ENCODE measurements at places on chromosomes 13 and 19.

DNA sequence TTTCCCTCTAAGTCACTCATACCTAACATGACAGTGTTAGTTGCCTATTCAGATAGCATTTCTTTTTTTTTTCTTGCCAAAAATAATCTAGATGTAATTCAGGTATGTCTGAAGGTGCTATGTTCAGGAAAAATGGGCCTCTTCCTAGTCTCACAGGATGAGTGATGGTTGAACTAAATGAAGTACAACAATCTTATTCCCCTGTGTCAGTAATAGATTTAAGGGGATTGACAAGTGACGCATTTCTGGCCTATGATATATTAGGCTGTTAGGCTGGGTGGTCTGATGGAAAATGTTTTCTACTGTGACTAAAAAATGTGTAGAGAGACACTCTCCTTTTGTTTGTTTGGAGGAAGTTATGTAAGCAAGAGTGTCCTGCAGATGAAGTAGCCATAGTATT lies 878.7 kb upstream of the SLITRK1 start:
- no peak for DNase-seq

GRCh38 chr19:8396563-8397203 lies 6.5 kb downstream of the RAB11B start:
- DNase-seq = peak; percentile 50

DNA sequence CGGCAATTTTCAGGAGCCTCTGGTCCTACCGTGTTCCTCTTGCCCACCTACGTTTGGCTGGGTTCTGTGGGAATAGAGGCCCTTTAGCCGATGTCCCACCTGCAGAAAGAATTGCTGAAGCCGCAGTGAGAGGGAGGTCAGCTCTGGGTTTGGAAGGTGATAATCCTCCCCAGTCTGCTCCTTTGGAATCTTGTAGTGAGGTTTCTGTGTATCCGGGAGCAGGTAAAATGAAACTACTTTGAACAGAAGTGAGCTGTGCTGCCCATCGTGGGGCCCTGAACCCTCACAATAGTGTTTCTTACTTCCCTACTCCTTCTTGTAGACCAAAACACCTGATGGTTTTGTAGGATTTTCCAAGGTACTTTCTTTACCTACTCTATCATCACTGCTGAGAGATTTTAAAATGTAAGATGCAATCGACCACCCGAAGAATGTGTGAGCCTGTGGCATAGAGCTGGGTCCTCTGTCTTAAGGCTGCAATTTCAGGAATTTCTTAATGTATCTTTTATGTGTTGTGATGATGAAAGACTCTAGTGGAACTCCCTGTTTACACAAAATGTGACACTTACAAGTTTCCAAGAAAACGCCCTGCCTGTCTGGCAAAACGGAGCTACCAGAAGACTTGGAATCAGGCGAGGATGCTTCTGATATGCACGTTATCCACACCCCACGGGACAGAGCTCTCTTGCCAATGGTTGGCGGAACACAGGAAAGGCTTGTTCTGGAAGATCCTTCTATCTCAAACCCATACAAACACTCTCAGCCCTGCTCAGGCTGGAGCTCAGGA lies 76.1 kb downstream of the RGCC start:
- DNase-seq = no peak

- no peak for DNase-seq
Measured at GRCh38 chr19:45103508-45104319, 10.7 kb downstream of the PPP1R37 start.

GRCh38 chr13:20185366-20186056 lies 7.2 kb downstream of the GJB2 start:
- DNase-seq = no peak

DNA sequence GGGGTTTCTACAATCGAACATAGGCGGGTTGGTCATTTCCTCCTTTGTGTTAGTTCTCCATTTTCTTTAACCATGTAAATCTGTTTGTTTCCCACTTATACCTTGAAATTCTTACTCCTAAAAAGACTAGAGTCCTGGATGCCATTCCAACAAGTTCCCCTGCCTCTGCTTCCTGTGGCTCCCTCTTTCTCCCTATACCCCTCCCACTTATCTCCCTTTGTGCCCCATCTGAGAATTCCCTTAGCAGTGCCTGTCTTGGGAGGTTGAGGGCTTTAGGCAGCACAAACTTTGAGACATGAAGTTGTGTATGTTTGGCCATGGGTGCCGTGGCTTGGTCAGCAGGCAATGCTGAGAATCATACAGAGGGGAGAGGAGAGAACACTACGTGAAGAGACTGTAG lies 176.4 kb downstream of the RGCC start:
- DNase-seq = no peak

- no peak for DNase-seq
Measured at GRCh38 chr13:26112843-26113242, 61.0 kb upstream of the SHISA2 start.

DNA sequence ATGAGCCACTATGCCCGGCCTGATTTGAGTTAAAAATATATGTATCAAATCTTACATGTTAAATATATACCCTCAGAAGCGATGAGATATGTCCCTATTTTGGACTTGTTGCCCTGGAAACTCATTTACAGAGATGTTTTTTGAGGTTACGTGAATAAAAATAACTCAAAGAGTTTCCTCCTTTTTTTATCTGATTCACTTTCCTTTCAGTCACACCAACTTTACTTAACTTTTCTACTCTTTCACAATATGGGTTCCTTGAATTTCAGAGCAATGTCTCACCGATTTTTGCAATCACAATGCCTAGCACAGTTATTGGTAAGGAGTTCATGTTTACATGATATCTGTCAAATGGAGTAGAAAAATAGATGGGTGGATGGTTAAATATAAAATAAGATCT lies 2.3 kb downstream of the OR7C2 start:
- DNase-seq = no peak

DNA sequence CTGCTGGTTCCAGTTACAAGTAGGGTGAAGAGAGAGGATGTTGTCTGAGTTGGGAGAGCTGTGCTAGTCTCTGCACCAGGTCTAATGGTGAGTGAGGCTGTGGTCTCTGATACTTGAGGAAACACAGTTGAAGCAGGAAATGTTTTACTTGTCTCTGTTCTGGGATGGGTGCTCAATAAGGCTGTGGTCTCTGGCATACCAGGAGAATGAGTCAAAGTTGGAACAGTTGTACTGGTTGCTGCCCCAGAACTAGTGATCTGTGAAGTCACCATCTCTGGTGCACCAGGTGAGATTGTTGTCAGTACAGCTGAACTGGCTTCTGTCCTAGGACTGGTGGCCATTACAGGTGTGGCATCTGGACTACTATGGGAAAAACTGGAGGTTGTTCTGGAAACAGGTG lies 74.7 kb downstream of the MUC16 start:
- no peak for DNase-seq

Data from activated CD4-positive, alpha-beta T cell treated with anti-CD3 and anti-CD28 coated beads for 24 hours (primary cell).